ENCODE measurements at places on chromosomes 4 and X.

DNA sequence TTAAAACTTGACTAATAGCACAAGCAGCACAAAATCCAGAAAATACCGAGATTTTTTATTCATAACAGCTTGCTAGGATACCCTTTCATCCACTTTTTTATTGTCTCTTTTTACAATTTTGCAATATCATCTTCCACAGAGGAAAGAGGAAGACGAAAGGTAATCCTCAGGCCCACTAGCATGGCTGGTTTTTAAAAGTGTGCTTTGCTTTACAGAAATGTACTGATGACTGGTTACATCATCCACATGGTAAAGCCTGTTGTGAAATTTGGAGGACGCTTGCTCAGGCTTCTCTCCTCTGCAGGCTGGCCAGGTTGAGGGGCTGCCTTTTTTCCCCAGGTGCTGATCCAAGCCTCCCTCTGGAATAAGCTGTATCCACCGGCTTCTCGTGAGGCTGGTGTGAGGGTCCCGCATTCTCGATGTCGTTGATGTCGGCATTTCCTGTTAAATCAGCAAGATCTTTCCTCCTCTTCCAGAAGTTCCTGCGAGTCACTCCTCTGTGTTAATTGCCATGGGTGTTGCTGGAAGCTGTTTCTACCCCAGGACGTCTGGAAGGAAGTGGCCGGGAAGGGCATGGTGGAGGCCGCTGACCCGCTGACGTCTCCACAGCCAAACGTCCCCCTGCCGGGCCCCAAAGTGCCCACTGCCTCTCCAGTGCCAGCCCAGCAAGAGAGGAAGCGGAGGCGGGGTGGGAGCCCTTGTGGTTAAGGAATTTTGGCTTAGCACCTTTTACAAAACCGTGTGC, 5.8 kb upstream of the DGKQ start:
- no peak for DNase-seq

GRCh38 chr4:41158756-41159155, 55.6 kb downstream of the APBB2 start:
- DNase-seq = no peak

DNA sequence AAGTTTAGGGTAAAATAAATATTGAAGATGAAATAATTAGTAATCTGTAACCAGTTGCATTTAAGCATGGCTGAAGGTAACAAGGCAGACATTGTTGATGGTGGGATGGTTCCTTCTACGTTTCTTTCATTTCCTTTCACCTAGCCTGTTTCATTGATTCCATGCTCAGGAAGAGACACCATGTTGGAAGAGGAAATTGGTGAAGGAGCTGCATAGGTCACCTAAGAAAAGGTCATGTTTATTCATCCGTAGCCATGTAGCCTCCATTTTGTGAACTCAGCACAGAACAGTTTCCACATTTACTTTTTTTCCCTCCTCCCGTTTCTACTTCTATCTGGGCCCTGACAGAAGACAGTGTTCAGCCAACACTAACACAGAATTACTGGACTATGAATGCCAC, 3.8 kb downstream of the ADH1B start:
- no peak for DNase-seq

DNA sequence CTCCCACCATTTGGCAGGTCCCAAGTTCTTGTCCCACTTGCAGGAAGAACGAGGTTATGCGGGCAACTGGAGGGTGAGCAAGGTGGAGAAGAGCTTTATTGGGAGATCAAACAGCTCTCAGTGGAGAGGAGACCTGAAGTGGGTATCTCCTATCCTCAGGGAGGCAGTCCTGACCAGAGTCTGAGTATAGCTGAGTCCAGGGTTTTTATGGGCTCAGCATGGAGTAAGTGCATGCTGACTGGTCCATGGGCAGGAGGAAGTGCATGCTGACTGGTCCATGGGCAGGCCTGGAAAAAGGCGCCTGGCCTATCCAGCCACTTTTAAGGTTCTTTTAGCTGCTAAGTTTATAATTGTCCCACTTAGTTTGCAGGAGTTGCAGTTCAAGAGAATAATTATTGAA, 7.4 kb upstream of the HNRNPD start:
- DNase-seq = no peak

DNA sequence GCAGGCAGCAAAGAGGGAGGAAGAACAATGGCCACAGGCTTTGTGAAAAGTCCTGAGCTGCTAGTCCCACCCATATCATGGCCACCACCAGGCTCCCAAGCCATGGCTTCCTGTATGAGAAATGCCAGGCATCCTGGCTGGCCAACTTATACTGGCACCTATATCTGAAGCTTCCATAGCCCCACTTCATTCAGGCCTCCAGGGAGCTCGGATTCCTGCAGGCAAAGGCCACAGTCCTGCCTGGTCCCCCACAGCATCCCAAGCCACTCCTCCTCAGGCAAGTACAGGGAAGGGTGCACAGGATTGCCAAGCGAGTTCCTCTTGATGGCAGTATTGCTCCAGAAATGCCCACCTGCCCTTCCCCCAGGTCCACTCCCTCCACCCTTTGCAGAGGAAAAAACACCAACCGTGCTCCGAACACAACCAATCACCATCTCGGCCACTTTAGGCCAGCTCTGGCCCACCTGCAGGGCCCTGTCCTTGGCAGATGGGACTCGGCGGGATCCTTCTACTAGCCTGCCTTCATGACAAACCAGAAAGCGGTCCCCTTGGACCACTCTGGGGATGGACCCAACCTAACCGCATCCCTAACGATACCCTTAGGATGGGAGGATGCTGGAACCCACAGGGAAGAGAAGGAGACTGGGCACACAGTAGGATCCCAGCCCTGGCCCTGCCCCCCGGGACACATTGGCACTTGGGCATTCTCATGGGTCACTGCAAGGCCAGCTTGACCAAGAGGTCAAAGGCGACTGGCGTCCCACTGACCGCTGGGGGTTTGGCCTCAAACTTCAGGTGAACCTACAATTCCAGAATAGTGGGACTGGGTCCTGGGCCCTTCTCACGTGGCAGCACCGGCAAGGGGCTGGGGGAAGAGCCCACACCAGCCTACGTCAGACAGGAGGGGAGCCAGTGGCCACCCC, 220.4 kb upstream of the AGTR2 start:
- peak; percentile 67 for DNase-seq
